ENCODE measurements at places on chromosomes 4 and X.

GRCh38 chr4:48429709-48430474 is 53.3 kb upstream of the SLC10A4 start:
- no peak for DNase-seq

GRCh38 chrX:42955349-42955748 is 177.4 kb upstream of the PPP1R2C start:
- DNase-seq: no peak

- DNase-seq: no peak
These were observed 113.9 kb downstream of the NKX6-1 start for GRCh38 chr4:84385203-84385602.

- DNase-seq: no peak
These were observed 103.2 kb downstream of the SRPX start for GRCh38 chrX:38117485-38117884.

- DNase-seq: no peak
These were observed 29.8 kb upstream of the SLC7A3 start for GRCh38 chrX:70960730-70961129.

- DNase-seq: no peak
These were observed 467.7 kb downstream of the IDS start for GRCh38 chrX:149037281-149037870.

DNA sequence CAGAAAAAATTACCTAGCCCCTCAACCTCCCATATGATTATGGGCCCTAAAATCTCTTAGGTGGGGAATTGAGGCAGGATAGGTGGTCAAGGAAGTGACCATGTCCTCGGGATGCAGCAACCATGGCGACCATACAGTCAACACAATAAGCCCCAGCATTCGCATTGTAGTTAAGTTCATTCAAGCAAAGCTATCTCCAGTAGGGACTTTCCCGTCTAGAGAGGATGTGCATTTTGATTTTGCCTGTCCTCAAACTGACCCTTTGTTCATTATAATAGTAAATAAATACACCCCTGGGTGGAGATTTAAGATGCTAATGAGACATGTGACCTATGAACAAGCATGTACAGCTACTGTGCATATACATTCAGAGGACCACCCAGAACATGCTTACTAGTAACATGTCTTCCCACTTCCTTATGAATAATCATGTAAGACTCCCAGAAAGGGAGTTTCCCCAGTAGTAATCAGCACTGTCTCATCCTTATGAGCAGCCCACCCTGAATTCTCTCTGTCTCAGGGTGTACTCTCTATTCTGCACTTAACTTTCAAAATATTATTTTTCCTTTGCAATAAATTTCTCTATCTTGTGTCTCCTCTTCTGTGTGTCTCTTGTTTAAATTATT is 74.3 kb downstream of the NUDT11 start:
- no peak for DNase-seq
